ENCODE measurements at places on chromosomes 6 and 20.

DNA sequence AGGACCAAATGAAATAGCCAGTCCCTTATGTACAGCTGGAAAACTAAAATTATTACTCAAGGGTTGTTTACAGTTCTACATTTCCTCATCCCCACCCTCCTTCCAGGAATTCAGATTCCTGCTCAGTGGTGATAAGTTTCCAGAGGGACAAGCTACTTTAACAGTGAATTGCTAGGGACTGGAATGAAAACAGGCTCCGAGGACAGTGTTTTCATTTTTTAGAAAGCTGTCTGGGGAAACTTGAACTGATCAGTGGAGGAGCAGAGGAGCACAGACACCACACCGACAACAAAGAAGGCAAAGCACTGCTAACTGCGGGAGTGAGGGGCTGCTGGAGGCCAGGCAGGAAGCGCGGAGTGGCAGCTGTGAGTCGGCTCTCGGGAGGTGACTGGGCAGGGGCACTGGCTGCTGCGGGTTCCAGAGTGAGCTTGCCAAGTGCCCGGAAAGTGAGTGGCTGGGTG, 322.2 kb downstream of the ESR1 start:
- no peak for DNase-seq

DNA sequence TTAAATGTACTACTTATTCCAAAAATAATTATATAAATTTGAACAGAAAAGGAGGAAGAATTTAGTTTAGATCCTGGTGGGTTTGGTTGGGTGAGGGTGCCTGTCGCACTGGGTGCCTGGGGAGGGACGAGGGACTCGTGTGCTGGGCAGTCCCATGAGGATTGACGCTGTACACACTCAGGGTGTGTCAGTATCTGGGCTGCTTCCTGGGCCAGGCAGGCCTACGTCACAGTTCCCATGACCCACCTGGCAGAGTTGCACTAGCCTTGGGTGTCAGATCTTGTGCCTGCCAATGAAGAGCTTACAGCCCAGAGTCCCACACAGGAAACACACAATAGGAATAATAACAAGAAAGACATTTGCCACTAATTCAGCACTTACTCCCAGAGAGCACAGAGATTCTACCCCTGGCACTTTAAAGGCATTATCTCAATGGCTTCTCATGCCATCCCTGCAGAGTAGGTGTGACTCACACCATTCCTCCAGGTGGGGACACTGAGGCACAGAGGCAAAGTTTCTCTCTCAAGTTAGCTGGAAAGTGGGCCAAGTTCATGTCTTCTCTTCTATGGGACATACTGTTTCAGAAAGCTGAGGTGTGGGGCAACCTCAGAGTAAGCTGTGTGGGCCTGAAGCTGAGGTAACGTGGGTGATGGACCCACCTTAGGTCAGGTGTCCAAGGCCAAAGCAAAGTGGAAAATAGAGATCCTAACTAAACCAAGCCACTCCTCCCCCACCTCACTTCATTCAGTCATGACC, 1.3 kb upstream of the SDCBP2 start:
- no peak for DNase-seq

DNA sequence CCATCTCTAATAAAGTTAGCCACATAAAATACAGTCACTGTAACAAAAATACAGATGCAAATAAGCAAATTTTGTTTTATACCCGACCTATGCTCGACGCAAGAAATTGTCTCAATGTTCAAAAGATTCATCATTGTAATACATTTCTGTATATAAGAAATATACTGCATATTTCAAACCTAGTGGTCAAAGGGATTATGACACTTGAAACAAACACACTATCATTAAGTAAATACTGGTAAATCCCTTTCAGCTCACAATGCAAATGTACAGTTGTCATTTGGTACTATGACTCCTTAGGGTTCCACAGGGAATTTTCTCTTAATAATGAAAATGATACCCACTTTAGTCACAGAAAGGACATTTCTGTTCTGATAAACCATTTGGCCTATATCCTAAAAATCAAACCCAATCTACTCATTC, 2.2 kb downstream of the HIVEP2 start:
- DNase-seq, result peak; percentile 20

- DNase-seq, result no peak
Measured at GRCh38 chr6:32718879-32719278, 22.3 kb upstream of the HLA-DQA2 start.

- DNase-seq, result no peak
Measured at GRCh38 chr6:154767003-154767723, 33.9 kb downstream of the SCAF8 start.

GRCh38 chr6:95318137-95318536, 259.2 kb upstream of the MANEA start:
- DNase-seq, result no peak

DNA sequence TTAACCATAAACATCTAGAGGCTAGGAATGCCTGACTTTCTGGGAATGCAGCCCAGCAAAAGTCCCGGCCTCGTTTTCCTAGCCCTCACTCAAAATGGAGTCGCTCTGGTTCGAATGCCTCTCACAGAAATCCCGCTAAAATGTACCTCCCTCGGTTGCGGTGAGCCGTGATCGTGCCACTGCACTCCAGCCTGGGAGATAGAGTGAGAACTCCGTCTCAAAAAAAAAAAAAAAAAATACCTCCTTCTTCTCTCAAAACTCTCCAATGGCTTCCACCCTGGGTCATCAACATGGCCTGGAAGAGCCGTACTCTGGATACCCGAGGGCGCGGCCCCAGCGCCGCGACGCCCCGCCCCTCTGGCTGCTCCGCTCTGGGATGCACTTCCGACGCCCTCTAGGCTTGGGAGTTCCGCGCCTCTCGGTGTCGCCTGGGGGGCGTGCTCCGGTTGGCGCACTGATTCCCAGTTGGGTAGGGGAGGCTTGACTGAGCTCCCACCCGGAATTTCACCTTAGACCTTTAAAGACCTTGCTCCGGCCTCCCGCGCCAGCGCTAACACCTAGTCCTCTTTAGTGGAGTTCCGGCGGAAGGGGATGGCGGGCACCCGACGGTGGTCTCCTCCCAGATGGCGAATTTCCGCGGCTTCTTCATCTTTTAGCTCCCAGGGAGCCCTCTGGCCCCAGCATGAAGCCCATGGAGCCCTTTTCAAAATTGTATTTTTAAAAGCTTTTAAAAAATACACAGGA, 12.3 kb downstream of the HMGN4 start:
- no peak for DNase-seq

- DNase-seq, result no peak
Measured at GRCh38 chr20:24684956-24685691, 215.7 kb downstream of the SYNDIG1 start.

GRCh38 chr6:12092762-12093161, 80.7 kb downstream of the HIVEP1 start:
- no peak for DNase-seq

DNA sequence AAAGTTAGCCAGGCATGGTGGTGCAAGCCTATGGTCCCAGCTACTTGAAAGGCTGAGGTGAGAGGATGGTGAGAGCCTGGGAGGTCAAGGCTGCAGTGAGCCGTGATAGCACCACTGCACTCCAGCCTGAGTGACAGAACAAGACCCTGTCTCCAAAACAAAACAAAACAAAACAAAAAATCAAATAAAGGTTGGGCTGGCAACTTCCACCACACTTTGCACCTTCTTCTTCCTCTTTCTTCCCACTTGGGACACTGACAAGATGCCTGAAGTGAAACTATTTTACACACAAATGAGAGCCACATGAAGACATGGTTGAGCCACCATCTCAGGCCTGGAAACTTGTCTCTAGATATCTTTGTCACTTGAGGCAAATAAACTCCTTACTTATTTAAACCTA, 53.8 kb upstream of the CCDC28A start:
- DNase-seq, result no peak

GRCh38 chr6:137320271-137320670, 101.1 kb upstream of the IFNGR1 start:
- no peak for DNase-seq

GRCh38 chr6:38207375-38207774, 387.8 kb downstream of the ZFAND3 start:
- no peak for DNase-seq

GRCh38 chr20:50272030-50272723, 81.5 kb downstream of the CEBPB start:
- DNase-seq, result no peak

DNA sequence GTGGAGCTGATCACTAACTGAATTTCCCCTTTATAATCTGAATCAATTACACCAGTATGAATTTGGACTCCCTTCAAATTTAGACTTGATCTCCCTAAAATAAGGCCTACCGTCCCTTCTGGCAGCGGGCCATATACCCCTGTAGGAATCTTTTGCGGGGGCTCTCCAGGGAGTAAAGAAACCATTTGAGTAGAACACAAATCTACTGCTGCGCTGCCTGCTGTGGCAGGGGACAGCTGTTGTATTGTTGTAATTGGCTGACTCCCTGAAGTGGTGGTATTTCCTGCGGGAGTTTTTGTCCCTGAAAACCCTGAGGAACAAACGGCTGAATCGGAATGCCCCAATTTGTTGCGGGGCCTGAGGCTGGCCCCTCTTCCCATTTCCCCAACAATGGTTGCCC, 16.0 kb upstream of the PTCRA start:
- no peak for DNase-seq

GRCh38 chr6:68632734-68633133, 2.3 kb upstream of the ADGRB3 start:
- no peak for DNase-seq

DNA sequence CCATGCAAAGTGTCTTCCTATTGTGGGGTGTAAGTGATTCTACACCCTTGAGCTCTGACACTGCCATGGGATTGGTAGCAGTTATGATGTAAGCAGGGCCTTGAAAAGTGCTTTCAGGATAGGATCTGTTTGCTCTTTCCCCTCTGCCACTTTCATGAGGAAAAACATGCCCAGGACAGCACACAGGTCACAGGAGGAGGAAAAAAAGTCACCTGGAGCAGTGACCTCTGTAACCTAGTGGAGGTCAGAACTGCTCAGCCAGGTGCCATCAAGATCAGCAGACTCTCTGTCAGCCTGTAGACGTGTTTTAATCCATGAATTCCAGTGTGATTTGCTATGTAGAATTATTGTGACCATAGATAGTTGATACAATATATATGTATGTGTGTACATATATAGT, 92.7 kb upstream of the BMP2 start:
- DNase-seq, result no peak

DNA sequence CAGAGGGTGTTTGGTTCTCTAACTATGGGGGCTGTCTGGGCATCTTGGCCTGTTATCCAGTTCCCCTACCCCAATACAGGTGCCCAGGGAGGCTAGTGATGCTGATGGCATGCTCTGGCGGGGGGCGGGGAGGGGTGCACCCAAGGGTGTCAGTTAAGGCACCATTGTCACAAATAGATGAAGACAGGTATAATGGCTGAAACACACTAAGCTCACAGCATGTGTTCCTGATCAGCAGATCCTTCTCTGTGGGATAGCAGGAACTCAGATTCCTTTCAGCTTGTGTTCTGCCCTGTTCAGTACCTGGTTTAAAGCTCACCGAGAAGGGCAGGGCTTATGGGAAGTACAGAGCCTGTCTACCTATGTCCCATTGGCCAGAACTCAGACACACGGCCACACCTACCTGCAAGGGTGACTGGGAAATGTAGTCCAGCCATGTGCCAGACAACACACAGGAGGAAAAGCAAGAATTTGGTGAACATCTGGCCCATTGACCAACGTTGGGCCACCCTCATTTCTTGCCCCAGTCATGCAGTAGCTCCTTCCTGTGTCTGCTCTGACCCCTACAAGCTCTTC, 3.4 kb upstream of the RSPO4 start:
- peak; percentile 11 for DNase-seq

DNA sequence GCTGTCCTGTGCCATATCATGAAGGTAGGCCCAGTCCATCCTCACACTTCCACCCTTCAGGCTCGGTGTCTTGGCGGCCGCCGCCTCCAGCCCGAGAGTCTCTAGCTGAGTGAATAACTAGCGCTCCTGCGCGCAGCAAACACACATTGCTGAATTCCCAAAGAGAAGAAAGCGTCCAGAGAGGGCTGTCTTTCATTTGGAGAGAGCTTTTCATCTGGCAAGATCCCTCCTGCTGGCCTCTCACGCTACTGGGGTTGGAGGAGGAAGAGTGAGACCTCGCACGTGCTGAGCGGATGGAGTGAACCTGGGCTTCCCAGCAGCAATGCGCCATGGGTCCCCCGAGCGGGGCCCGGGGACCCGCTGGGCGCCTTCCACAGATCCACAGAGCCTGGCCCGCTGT, 73.2 kb downstream of the NCR2 start:
- DNase-seq, result no peak

DNA sequence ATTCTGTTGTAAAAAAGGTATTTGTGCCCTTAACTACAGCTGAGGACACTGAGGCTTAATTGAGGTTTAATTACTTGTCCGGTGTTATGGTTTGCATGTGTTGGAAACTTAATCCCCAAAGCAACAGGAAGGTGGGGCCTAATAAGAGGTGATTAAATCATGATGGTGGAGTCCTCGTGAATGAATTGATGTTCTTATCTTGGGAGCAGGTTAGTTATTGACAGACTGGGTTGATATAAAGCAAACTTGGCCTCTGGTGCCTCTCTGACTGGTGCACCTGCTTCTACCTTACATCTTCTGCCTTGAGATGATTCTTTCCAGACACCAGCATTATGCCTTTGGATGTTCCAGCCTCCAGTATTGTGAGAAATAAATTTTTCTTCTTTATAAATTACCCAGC, 306.5 kb upstream of the HS3ST5 start:
- no peak for DNase-seq

- no peak for DNase-seq
Measured at GRCh38 chr6:7269816-7270215, 43.2 kb downstream of the SSR1 start.

GRCh38 chr20:63745424-63745805, 5.8 kb downstream of the SLC2A4RG start:
- no peak for DNase-seq

- DNase-seq, result peak; percentile 24
Measured at GRCh38 chr20:19692685-19693119, 65.4 kb upstream of the RIN2 start.

- DNase-seq, result peak; percentile 89
Measured at GRCh38 chr6:87929843-87930288, 117.8 kb upstream of the SPACA1 start.

DNA sequence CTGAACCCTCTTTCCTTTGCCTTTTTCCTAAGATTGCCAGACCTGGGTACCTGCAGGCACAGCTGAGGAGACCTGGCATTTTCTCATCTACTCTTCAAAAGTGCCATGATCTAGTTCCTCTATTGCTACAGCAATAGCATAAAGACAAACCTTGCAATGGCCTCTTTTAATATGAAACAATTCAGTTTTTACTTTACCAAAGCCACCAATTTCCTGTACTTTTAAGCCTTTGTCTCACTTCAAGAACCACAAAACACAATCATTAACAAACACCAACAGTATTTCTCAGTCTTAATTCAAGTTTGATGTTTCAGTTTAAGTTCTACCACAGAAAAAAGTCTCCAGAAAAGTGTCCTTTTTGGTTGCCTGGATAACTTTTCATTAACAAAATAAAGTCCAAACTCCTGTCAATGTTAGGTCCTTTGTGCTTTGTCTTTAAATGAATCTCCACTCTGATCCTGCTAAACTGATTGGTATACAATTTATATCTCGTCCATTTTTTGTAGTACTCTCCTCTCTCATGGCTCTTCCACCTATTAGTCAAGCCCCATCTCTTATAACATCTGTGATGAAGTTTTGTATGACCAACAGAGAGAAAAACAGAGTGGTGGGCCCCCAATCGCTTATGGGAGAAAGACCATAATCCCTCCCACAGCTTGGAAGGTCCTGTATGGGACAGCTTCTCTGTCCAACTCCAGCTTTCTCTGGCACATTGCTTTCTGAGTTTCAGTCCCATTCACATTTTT, 50.5 kb upstream of the THEMIS start:
- no peak for DNase-seq

GRCh38 chr6:168418711-168419121, 22.3 kb upstream of the SMOC2 start:
- no peak for DNase-seq

GRCh38 chr20:14829906-14830305, 492.5 kb upstream of the FLRT3 start:
- no peak for DNase-seq
